Stimulated activated CD8-positive, alpha-beta memory T cell treated with anti-CD3 and anti-CD28 coated beads, Interleukin-15, amount 100 ng/mL, for 4 hours (primary cell): ENCODE measurements at places on chromosomes 12 and 14.

DNA sequence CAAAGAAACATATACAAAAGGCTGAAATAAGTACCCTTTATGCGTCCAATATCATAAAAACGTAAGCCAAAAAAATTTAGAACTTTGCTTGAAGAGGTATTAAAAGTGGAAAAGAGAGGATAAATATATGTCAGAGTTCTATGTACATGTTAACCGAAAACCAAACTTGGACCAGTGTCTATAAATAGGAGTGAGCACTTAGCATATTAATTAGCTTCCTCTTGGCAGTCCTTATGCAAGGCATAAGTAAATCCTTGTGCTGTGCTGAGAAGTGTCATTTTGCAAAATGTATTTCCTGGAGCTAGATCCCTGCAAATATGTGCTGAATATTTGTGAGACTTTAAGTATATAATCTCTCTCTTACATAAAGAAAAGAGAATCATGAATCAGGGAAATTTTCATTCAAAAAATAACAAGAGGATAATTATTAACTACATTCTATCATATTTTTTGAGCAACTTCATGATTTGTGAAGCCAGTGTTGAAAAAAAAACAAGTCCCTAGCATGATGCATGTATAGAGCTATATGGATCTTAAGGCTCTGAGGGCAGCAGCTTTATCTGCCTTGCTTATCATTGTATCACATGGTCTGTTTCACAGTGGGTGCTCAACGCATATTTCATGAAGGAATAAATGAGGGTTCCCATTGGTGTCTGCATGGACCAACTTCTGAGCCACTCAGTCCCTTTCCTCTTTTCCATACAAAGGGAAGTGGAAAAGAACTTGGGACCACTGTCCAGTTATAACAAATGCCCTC, 326.1 kb downstream of the PDZRN4 start:
- DNase-seq: no peak

- no peak for DNase-seq
Observed at GRCh38 chr14:53947452-53948204, 9.0 kb downstream of the BMP4 start.

DNA sequence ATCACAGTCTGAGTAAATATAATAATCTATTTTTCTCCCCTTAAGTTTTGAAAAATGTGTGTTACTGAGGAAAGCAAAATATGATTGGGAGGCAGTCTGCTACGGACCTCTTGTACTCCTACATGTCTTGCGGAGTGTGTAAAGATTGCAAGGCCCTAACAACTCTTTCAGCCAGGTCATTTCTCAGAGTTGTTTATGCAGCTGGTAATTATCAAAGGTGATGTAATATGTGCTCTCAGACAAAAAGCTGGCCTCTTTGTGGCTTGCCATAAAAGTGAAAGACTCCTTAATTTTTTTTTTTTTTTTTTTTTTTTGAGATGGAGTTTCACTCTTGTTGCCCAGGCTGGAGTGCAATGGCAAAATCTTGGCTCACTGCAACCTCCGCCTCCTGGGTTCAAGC, 40.5 kb upstream of the MON2 start:
- DNase-seq: no peak

GRCh38 chr12:106138357-106138632, 459 bp downstream of the NUAK1 start:
- no peak for DNase-seq
